AG10803 (cell line): ENCODE measurements at places on chromosomes 13 and 19.

GRCh38 chr19:18596752-18597157, 8.2 kb downstream of the REX1BD start:
- DNase-seq: peak; percentile 16

GRCh38 chr13:100209857-100210825, 121.2 kb downstream of the PCCA start:
- DNase-seq: peak; percentile 74

DNA sequence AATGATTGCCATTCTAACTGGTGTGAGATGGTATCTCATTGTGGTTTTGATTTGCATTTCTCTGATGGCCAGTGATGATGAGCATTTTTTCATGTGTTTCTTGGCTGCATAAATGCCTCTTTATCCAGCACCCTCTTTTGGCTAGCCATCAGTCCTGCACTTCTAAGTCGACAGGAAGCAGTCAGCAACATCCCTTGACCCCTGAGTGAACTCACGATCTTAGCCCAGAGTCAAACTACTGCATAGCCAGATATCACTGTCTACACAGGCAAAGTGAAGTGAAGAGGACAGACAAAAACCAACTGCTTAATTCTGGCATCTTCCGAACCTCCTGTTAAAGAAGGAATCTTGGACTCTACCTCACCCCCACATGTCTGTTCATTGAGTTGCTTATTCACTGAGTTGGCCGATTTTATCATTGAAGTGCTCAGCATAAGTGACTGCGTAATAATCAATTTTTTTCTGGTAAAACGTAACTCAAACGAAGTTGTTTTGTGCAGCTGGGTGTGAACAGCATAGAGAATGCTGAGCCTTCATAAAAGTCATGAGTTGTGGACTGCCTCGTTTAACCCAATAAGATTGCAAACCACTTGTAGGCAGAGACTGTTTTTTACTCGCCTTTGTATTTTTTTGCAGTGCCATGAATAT, 304.2 kb downstream of the COG6 start:
- no peak for DNase-seq

GRCh38 chr13:23692816-23693215, 122.6 kb downstream of the TNFRSF19 start:
- no peak for DNase-seq

- no peak for DNase-seq
Measured at GRCh38 chr13:78012046-78012445, 93.4 kb upstream of the EDNRB start.

- DNase-seq: no peak
Measured at GRCh38 chr13:73292127-73292526, 233.3 kb downstream of the KLF5 start.

DNA sequence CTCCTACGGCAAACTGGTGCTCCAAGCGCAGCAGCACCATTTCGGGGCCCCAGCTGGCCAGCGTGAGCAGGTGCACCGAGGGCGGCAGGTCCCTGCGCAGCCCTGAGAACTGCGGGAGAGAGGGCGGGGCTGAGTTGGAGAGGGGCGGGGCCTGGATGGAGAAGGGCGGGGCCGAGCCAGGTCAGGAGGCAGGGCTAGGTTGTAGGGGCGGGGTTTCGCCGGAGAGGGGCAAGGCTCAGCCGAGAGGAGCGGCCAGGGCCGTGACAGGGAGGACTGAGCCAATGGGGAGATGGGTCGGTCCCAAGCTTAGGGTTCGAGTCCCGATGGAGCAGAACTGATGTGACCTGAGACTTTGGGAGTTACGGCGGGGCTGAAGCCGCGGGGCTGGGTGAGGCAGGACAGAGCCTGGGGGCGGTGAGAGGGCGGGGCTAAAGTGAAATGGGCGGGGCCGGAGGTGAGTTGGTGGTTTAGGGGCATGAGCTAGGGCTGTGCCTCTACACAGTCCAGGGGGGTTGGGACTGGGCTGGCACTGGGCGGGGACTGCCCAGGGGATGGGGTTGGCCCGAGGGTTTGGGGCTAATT, 19.0 kb downstream of the MAN2B1 start:
- peak; percentile 16 for DNase-seq

- DNase-seq: no peak
Measured at GRCh38 chr19:41955521-41955920, 3.6 kb downstream of the RABAC1 start.

DNA sequence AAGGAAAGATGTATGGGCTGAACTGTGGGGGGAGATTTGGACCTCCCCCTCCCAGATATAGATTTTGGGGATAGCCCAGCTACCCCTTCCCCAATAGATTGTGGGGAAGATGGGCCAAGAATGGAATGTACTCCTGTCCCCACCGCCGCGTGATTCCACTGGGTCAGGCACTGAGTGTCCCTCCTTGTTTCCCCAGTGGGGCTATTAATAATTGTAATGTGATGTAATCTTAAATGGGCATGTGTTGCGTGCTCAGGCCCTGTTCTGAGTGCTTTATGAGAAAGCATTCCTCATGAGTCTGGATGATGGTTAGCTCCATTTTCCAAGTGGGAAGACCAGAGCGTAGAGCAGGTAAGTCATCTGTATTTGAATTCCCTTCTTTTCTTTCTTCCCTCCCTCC, 1.4 kb downstream of the PSMD8 start:
- peak; percentile 57 for DNase-seq

DNA sequence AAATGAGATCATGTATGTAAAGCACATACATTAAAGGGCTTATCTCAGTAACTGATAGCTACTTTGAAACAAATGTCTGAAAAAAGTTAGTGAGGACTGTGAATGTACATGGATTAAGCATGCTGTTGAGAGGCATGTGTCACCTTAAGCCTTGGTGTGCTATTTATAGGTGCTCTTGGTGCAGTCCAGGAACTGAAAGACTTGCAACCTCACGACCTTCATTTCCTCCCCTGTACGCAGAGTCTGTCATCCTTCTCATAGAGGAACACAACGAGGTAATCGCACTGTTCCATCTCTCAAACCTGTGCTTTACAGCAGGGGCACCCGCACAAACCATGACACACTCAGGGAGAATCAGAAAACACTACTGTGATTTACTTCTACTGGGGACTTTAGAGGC, 65.6 kb downstream of the UFM1 start:
- no peak for DNase-seq

- DNase-seq: no peak
Measured at GRCh38 chr19:46481223-46481848, 10.0 kb upstream of the PNMA8A start.

DNA sequence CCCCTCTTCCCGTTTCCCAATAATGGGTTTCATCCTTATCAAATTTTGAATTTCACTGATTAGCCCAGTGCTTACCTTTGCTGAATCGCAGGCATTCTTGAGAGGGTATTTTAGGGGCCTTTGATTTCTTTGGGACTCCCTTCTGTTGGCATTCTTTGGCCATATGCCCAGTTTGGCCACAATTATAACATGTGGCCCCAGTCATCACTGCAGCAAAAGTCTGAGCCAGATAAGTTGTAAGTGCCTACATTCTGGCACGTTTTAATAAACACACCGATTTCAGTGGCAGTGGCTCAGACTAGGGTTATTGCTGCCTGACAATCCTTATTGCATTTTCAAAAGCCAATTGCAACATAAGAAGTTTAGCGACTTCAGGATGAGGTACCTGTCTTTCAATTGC, 41.4 kb downstream of the ZNF726 start:
- no peak for DNase-seq

- no peak for DNase-seq
Measured at GRCh38 chr13:30991184-30991583, 58.7 kb downstream of the TEX26 start.

- peak; percentile 4 for DNase-seq
Measured at GRCh38 chr13:62920159-62920558, 1504.5 kb upstream of the PCDH20 start.

- DNase-seq: no peak
Measured at GRCh38 chr13:112071102-112071722, 4.3 kb downstream of the SOX1 start.

DNA sequence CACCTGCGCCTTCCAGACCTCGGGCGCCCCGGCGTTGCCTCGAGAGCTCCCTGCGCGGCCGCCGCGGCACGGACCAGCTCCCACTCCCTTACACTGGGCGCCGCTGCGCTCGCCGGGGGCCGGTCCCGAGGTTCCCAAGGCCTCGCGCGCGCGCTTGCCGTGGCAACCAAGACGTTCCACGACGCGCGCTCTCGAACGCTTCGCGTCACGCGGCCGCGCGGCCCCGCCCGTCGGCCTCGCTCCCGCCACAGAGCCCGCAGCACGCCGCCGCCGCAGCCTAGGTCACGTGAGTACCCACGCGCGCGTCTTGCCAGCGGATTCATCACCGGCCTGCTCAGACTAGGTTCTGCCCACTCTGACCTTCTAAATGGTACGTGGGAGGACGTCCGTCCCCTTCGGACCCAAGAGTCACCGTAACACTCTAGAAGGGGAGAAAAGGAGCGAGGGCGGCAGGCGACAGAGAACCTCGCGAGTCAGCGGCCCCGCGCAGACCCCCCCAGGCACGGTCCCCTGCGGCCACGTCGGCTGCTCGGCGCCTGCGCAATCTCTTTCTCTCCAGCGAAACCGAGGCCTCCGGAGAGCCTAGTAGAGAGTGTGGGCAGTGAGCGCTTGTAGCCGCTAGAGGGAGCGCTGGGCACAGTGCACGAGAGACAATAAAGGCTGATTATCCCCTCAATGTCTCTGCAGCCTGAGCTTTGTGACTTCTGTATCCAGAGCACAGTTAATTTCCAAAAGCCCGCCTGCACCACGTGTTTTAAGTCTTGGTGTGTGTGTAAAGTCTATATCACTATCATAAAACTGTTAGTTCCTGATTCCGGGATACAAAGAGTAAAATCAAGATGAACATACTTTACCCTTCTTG, at the start of gene SPART:
SPART (minus strand) TSS at position 173 of the 862 bp plus-strand sequence. CDS start 10,564 bp downstream, outside the sequence.
- DNase-seq: peak; percentile 96

- DNase-seq: peak; percentile 62
Measured at GRCh38 chr13:32852526-32852925, 163.7 kb upstream of the KL start.

DNA sequence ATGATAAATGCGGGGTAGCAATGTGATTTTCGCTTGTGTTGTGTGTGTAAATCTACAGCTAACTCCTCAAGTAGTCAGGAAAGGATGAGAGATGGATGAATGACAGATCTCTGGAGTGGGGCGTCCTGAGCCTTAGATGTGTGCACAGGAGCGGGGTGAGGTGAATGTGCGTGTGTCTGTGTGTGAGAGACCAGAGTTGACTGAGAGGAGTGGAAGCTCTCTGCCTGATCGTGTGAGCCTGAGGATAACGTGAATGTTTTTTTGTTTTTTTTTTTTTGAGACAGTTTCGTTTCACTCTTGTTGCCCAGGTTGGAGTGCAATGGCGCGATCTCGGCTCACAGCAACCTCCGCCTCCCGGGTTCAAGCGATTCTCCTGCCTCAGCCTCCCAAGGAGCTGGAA, 805 bp downstream of the ZNF461 start:
- no peak for DNase-seq

DNA sequence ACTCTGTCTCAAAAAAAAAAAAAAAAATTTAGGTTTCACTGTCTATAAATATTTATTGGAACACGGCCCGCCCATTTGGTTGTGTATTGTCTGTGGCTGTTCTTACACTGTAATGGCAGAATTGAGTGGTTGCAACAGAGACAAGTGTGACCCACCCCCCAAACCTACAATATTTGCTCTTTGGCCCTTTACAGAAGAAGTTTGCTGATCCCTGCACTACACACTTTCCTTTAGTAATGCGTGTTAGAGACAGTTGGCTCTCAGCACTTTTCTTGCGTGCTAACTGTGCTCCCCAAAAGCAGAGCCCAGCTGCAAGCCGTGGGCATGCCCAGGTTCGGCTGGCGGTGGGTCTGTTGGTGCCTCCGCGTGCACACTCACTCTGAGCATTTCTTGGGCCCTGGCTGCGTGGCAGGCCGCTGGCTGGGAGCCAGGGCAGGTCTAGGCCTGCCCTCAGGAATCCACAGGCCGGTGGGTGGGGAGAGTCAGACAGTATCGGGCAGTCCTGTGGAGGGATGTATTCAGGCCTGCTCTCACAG, 72.6 kb downstream of the SIPA1L3 start:
- no peak for DNase-seq

GRCh38 chr13:34338102-34338501, 520.2 kb downstream of the RFC3 start:
- DNase-seq: no peak

GRCh38 chr19:45063851-45064801, 12.2 kb downstream of the ZNF296 start:
- DNase-seq: no peak

GRCh38 chr13:30818323-30818960, 83.1 kb downstream of the ALOX5AP start:
- DNase-seq: peak; percentile 97

GRCh38 chr13:103291798-103292572, 225.8 kb upstream of the SLC10A2 start:
- no peak for DNase-seq

DNA sequence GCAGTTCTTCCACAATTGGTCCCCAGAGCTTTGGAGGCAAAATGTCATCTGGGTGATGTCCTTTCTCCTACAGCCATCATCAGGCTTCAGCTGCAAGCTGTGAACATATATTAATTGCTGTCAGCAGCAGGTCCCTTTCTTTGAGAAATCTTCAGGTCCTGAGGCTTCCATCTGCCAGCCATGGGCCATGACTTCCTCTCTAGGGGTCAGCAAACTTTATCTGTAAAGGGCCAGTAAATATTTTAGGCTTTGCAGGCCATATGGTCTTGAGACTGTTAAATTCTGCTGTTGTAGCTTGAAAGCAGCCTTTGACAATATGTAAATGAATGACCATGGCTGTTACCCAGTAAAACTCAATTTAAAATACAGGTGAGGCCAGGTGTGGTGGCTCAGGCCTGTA, 27.1 kb downstream of the SERP2 start:
- DNase-seq: no peak

- DNase-seq: no peak
Measured at GRCh38 chr19:39818626-39819097, 15.3 kb downstream of the DYRK1B start.

DNA sequence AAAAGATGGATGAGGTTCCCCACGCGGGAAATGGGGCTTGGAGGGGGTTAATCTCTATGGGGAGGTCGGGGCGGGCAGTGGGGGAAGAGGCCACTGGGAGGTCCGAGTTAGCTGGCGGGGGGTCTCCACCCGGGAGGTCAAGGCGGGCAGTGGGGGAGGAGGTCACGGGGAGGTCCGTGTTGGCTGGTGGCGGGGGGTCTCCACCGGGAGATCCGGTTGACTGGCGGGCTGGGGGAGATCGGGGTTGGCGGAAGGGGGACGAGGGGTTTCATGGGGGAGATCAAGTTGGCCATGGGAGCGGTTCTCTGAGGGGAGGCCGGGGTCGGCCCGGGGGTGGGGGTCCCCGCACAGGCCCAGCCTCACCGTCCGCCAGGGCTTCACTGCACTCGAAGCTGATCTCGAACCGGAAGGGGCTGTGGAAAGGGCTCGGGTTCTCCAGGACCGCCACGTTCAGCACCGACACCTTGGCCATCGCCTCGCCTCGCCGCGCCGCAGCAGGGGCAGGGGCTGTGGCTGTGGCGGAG, 342 bp downstream of the ASF1B start:
- DNase-seq: no peak

- DNase-seq: no peak
Measured at GRCh38 chr19:30861919-30862318, 487.3 kb downstream of the TSHZ3 start.

GRCh38 chr13:110173247-110173818, 133.6 kb downstream of the COL4A1 start:
- DNase-seq: no peak

DNA sequence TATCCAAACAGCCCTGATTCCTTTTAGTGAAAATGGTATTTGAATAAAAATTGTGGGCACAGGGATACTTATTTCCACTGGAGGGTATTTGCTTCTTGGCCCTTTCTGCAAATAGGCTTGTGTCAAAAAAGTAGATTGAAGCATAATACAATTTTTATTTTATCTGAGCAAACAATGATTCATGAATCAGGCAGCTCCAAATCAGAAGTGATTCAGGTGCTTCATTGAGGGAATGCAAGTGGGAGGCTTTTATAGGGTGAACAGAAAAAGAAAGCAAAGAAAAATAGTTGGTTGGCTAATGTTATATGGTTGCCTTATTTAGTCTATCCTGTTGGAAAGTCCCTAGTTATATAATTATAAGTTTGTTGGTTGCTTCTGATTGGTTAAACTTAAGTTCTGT, 117.9 kb downstream of the ITGBL1 start:
- no peak for DNase-seq
